Stimulated activated CD4-positive, alpha-beta T cell treated with anti-CD3 and anti-CD28 coated beads, TNF-alpha, amount 100 ng/mL, for 4 hours (primary cell): ENCODE measurements at places on chromosomes 6 and 20.

DNA sequence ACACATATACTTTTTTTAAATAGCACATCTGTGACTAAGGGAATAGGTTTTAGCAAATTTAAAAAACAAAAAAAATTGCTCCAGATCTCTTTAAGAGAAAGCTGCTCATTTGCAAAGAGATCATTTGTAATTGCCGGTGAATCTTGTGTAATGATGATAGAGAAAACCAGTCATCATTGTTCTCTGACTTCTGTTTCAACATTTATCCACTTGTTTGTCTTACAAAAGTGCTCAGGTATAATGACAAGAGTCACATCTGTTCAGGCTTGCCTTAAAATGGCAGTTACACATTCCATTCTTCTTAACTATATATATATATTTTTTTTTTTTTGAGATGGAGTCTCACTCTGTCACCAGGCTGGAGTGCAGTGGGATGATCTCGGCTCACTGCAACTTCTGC lies 165.2 kb downstream of the AIG1 start:
- DNase-seq: no peak

GRCh38 chr20:7410150-7410549 lies 530.1 kb downstream of the HAO1 start:
- no peak for DNase-seq

DNA sequence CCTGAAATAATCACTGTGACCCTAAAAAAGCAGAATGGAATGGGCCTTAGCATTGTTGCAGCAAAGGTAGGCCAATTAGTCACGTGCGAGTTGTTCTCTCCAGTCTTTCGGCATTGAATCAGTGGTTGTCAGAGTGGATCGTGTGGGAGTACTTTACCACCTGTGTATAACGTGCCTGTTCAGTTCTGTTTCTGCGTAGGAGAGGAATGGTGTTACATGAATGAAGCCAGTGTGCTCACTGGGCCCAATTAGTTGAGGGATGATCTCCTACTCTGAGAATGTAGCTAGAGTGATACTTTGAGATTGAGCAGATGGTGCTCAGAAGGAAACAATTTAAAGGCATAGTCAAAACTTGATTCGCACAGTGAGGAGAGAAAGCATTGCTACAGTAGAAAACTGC lies 72.4 kb upstream of the KIF25 start:
- DNase-seq: no peak

DNA sequence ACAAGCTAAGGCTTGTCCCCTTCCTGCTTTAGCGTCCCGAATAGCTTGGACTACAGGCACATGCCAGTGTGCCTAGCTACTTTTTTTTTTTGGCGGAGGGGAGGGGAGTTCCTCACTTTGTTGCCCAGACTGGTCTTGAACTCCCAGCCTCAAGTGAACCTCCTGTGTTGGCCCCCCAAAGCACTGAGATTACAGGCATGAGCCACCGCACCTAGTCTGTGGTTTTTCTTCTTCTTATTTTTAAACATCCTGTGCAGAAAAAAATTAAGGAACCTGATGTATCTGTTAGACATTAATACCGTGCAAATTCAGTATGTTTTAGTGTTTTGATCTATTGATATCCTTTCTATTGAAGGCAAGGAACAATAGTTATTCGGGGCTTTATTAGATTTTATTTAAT lies 25.7 kb downstream of the HIVEP1 start:
- DNase-seq: no peak

DNA sequence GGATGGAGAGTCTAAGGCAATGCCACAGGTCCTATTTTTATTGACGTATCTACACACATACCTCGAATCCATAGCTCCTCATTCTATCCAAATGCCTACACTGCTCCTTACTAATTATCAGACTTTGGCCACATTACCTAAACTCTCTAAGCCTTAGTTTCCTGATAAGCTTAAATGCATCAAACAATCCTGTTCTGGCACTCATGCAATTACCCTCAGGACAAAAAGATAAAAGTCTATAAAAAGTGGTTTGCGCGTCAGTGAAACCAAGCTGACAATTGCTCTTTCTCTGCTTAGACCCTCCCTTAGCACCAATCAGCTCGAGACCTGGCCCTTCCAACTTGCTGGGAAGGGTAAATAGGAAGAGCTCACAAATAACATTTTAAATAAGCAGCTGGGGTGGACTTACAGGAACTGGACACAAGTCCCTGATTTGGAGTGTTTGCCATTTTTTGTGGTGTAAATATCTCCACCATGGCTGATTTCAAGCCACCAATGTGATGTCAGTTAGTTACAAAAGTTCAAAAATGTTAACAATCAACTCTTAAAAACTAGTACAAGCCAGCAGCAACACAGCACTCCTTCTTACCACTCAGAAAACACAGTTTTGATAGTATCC lies 7.2 kb upstream of the PLEKHG1 start:
- DNase-seq: no peak

DNA sequence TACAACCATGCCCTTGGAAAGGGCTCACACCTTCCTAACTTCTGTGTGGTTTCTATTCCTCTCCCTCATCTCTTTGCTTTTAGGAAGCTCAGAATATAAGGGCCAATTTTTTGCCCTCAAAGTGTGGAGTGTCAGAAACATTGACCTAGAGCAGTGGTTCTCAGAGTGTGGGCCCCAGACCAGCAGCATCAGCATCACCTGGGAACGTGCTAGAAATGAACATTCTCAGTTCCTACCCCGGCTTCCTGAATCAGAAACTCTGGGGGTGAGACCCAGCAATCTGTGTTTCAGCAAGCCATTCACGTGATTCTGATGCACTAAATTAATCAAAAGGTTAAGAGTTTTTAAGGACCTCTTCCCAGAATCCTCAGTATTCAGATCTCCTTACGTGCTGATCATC lies 47.9 kb upstream of the IL17A start:
- DNase-seq: no peak
